Motor neuron (in vitro differentiated cells): ENCODE measurements at places on chromosomes 6 and 20. TPM values are rescaled to one million over a fixed set of nuclear protein-coding genes. Genes with fewer than 3 reads are reported as not detected.

- no peak for ATAC-seq
Measured at GRCh38 chr6:160132776-160133338, 11.2 kb downstream of the SLC22A1 start.

Gene TRIM31
- total RNA-seq = 0.68 and 0.90 TPM in 2 replicates

GRCh38 chr20:39825950-39826349 lies 863.1 kb downstream of the MAFB start:
- ATAC-seq = no peak

DNA sequence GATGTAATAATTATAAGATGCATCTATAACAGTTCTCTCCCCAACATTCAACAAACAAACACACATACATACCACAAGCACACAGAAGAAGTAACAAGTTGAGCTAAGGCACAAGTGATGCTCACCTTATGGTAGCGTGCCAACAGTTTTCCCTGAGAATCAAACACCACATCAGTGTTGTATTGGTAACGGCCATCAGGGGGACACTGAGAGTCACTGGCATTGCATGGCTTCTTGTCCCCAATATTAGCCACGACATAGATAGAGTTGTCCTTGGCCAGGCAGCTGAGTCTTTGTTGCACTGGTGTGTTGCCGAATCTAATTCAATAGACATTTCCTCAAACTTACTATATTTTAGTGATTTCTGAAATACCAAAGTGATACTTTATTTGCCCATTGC lies 14.8 kb upstream of the VNN1 start:
- no peak for ATAC-seq

GRCh38 chr6:103872233-103872632 lies 987.5 kb downstream of the HACE1 start:
- no peak for ATAC-seq
